NCI-H526 (cell line): ENCODE measurements at places on chromosomes 16 and 17.
A peak's percentile ranks its signal among the peaks of the same experiment; 100 is the strongest.

DNA sequence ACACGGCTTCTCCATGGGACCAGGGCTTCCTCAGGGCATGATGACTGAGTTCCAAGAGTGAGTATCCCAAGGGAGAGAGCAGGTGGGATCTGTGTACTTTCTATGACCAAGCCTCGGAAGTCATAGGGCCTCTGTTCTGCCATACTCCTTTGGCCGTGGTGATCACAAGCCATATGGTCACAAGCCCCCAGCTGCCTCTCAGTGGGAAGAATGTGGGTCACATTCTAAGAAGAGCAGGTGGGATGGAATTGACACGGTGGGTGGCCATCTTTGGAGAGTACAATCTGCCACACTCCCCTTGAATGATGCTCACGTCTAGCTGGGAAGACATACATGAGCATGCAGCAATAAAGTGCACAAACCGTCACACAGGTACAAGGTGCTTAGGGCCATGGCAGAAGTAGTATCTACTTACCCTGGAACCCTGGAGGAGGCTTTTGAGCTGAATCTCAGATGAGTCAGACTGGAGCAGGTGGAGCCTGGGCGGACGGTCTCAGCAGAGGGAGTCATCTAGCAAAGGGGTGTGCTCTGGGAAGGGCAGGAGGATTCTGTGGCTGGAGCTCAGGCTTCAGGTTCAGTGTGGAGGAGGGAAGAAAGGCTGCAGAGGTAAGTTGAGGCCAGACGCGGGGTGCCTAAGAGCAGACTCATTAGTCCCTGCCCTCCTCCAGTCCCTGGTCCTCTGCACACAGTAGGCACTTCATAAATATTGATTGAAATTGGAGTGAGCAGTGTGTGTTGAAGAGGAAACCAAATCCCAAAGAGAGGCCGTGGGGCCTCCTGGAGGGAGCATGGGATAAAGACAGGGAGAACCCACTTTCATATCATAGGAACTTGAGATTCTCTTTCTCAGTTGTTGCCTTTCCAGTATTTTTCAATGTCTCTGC lies 26.6 kb downstream of the GOSR2 start:
- DNase-seq = no peak

DNA sequence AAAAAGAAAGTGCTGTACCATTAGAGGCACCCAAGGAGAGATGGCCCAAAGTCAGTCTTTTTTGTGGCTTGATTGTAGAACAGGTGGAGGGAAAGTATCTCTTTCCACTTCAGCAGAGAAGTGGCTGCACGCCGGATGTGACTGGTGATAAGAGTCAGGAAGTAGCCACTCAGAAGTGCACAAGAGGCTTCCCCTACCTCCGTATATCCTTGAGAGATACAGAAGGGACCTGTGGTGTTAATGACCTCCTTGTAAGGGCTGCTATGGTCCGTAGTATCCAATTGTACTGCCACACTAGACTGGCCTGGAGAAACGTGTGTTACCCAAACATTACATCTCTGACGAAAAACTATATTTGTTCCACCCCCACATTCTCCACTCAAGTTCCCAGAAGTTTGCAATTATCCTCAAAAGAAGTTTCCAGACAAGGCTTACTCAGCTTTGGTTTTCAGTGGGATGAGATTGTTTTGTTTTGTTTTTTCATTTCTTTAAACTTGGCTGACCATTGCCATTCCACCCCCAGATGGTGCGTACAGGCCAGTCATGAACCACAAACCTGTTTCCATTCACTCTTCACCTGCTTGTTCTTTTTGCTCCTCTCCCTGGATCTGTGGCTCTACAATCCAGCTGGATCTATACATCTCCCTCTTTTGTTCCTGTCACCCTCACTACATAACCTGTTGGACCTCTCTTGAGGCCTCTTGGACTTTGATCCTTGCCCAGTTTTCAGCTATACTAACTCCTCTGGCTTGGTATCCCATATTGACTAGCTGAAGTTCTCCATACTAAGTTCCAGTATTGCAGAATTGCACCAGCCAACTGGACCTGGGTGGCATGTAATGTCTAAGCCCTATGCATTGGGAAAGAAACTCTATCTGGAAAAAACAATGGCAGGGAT lies 20.7 kb upstream of the MED13 start:
- DNase-seq = no peak

- DNase-seq = no peak
Measured at GRCh38 chr16:4701791-4702465, 8.6 kb downstream of the NUDT16L1 start.

GRCh38 chr16:75497558-75497957 lies 2.3 kb upstream of the CHST6 start:
- DNase-seq = no peak

- DNase-seq = no peak
Measured at GRCh38 chr17:82791532-82791931, 39.7 kb downstream of the TBCD start.

DNA sequence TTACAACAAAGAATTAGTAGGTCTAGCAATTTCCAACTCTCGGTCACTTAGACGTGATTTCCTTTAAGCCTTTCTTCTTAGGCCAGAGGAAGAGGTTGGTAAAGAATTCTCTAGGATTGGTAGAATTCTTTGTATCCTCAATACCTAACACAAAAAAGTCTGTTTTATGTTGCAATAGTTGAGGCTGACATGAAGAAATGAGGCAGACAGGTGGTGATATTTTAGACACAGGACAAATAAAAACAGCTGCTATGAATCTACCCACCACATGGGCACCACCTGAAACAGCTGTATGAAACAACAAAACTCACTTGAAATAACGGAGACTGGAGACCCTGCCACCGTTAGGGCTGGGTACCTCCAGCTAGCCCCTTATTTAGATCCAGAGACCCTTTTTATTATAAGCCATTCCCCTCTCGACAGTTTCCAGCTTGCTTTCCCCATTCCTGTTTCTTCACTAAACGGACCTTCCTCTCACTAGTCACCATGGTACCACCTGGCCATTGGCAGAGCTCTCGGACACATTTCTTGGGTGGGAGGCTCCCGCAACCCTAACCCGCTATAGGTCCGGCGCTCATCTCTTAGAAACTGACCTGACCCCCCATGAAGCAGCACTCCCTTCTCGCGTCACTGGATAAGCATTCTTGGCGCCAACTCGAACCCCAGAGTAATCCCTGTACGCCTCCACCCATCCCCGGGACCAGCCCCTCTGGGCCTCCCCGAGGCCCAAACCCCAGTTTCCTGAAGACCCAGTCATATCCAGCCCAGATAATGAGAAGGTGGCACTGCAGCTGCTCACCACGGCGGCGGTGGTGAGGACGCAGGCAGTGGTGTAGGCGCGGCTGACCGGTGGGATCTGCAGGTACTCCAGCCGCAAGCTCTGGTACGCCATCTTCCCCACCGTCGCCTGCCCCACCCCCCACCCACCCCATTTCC lies at the start of gene DERL2:
Gene DERL2 (minus strand): TSS at position 909 of the 936 bp plus-strand sequence. CDS start 17 bp downstream, at position 892.
- DNase-seq = no peak

GRCh38 chr16:11250786-11251524 lies 5.0 kb downstream of the SOCS1 start:
- no peak for DNase-seq

- peak; percentile 71 for DNase-seq
Measured at GRCh38 chr17:43694081-43694870, 32.6 kb upstream of the MEOX1 start.
